ENCODE measurements at places on chromosomes 1 and 21.

- no peak for DNase-seq
Observed at GRCh38 chr1:172724765-172725613, 66.1 kb downstream of the FASLG start.

DNA sequence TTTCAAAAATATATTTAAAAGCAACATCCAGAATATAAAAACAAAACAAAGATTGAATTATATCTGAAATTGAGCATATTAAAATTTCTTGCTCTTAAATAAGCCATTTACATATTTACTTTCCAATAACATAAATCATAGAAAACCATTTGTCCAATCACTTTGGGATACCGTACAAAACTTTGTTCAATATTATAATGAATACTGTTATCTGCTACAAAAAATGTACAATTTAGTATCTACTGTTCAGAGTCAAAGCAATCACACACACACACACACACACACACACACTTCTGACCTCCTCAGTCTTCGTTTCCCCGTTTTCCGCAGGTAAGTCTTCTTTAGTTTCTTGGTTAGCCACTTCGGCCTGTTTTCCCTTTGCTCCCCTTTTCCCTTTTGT is 4.0 kb downstream of the HMGN1 start:
- no peak for DNase-seq

DNA sequence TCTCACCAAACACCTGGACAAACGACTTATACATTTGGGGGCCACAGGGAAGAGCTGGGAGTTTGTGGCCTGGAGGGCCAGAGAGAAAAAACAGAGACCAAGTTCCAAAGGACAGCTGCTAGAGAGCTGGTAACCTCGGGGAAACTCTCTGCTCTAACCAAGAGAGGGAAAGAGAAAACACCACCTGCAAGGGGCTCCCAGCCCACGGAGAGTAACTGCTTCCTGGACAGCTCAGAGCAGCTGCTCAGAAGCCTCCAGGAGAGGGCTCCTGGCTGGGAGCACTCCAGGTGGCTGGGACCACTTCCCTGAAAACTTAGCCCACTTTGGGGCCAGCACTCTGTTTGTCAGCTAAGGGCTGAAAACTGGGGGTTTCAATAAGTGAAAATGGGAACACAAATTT is 154.8 kb upstream of the GRIK3 start:
- no peak for DNase-seq

DNA sequence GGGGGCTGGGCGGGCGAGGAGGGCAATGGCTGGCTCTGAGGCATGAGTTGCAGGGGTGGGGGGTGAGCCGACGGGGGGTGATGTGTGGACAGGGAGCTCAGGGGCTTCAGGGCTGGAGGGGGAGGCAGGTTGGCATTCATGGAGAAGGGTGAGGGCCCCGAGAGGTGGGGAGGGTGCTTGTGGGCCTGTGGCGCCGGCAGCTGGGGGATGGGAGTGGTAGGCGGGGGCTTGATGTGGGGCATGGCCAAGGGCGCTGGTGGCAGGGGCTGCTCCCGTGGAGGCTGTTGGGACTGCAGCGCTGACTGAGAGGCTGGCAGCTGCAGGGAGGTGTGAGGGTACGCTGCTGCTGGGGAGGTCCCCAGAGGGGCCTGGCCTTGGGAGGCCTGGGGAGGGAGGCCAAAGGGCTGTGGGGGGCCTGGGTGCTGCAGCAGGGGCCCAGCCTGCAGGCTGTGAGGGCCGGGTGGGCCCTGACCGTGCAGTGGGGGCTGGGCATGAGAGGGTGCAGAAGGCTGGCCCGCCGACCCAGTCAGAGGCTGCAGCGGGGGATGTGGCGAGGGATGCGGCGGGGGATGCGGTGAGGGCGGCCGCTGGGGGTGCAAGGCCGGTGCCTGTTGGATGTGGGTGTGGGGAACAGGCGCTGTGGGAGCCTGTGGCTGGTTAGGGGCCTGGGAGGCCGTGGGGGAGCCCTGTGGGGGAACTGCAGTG is 42.7 kb downstream of the SLC45A1 start:
- no peak for DNase-seq

GRCh38 chr1:47849591-47850261 is 147.5 kb downstream of the TRABD2B start:
- no peak for DNase-seq

- no peak for DNase-seq
Observed at GRCh38 chr21:29078869-29079767, 5.7 kb upstream of the CCT8 start.

DNA sequence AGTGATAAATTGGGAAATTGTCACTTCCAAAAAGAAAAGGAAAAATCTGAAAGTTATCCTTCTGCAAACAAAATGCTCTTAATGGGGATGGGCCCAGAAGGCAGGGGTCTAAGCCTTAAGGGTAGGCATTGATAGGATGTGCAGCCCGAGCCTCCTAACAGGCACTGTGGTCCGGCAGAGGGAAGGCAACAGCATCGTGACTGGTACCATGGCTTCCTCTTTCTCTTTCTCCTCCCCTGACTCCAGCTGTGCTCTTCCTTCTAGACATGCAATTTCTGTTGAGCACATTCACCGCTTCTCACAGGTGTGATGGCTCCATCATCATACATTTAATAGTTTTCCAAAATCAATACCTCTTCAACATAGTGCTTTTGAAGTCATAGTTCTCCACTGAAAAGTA is 91.5 kb downstream of the SELENOF start:
- DNase-seq, result no peak

DNA sequence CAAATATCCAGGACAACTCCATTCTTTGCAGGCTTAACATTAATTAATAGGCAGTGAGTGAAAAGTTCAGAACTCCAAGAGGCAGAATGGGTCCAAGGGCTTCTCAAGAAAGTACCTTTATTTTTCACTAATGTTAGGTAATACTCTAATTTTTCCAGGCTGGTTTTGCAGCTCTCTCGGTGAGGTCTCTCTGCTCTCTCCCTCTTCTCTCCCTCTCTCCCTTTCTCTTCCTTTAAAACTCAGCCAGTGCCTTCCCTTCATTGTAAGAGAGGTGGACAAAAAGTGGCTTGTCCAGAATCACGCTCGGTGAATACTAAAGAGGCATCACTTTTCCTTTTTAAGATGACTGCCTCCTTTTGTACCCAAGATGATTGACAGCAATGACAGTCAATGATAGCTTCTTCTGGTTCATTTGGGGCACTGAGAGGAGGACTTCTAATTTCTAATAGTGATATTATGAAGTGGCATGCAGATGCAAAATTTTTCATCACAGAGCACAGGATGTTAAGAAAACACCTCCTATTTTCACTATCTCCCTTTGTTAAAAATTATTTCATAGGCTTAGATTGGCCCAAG is 1.3 kb upstream of the CHI3L1 start:
- DNase-seq, result no peak

DNA sequence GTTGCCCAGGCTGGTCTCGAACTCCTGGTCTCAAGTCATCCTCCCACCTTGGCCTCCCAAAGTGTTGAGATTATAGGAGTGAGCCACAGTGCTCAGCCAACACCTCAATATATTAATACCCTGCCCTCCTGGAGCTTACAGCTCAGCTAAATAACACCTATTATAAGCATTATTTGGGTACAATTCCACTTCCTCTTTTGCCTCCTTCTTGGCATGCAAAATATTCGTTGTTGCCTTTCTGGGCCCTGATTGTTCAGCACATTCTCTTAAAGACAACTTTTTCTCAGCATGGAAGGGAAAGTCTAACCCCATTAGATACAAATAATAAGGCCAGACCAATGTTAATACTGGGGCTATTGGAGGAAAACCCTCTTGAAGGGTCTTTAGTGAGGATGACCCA is 2.8 kb downstream of the PAQR7 start:
- no peak for DNase-seq

- no peak for DNase-seq
Observed at GRCh38 chr1:24277420-24278169, 41.6 kb upstream of the GRHL3 start.

- DNase-seq, result no peak
Observed at GRCh38 chr1:224054611-224055010, 59.3 kb upstream of the FBXO28 start.

GRCh38 chr1:232473324-232473723 is 156.6 kb downstream of the SIPA1L2 start:
- DNase-seq, result no peak

DNA sequence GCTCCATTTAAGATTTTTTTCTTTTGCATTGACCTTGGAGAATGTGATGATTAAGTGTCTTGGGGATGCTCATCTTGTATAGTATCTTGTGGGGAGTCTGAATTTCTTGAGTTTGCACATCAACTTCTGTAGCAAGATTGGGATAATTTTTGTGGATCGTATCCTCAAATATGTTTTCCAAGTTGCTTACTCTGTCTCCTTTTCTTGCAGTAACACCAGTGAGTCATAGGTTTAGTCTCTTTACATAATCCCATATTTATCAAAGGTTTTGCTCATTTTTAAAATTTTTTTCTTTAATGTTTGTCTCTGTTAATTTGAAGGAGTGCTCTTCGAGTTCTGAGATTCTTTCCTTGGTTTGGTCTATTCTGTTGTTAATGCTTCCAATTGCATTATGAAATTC is 41.7 kb upstream of the ANGPTL1 start:
- no peak for DNase-seq

- DNase-seq, result no peak
Observed at GRCh38 chr1:229046251-229046853, 224.6 kb upstream of the RAB4A start.

- DNase-seq, result no peak
Observed at GRCh38 chr1:11308699-11309224, 35.8 kb downstream of the UBIAD1 start.

- DNase-seq, result no peak
Observed at GRCh38 chr1:30014031-30014430, 709.4 kb downstream of the MATN1 start.

GRCh38 chr1:39275836-39276507 is 71.5 kb downstream of the MACF1 start:
- no peak for DNase-seq

DNA sequence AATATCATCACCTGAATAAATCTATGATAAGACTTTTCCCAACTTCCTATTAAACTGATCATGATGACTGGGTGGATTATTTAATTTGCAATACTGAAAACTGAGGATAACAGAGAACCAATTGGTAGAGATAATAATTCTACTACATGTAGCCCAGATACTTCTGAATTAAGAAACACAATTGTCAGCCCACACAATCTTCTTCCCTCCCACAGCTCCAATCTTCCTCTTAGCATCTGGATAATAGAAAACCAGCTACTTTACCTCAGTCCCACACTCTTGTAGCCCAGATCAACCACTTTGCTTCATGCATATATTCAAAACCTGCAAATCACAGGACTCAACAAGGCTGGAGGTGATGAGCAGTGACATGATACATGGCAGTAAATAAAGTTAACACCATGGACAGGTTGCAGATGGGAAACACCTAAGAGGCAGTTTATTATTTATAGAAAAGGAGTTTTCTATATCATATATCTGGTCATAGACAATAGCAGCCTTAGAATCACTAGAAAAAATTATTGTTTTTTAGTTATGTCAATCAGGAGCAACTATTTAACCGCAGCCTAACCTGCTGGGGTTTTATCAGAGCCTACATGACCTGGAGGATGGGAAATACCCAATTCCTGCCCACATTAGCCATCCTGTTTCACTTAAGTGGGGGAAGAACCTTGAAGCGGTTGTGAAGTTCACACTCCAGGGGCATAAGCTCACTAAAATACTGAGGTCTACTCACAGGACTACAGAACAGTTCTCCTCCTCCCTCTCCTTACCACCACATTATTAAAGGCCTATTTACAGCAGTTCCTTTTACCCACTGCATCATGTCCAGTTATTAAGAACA is 16.7 kb downstream of the FRRS1 start:
- DNase-seq, result no peak

- no peak for DNase-seq
Observed at GRCh38 chr21:24988941-24989340, 618.3 kb downstream of the MRPL39 start.

GRCh38 chr1:82587371-82587770 is 786.6 kb downstream of the ADGRL2 start:
- DNase-seq, result no peak

GRCh38 chr1:157517016-157517415 is 35.3 kb downstream of the FCRL5 start:
- no peak for DNase-seq

- no peak for DNase-seq
Observed at GRCh38 chr1:35660581-35661473, 19.5 kb upstream of the PSMB2 start.

DNA sequence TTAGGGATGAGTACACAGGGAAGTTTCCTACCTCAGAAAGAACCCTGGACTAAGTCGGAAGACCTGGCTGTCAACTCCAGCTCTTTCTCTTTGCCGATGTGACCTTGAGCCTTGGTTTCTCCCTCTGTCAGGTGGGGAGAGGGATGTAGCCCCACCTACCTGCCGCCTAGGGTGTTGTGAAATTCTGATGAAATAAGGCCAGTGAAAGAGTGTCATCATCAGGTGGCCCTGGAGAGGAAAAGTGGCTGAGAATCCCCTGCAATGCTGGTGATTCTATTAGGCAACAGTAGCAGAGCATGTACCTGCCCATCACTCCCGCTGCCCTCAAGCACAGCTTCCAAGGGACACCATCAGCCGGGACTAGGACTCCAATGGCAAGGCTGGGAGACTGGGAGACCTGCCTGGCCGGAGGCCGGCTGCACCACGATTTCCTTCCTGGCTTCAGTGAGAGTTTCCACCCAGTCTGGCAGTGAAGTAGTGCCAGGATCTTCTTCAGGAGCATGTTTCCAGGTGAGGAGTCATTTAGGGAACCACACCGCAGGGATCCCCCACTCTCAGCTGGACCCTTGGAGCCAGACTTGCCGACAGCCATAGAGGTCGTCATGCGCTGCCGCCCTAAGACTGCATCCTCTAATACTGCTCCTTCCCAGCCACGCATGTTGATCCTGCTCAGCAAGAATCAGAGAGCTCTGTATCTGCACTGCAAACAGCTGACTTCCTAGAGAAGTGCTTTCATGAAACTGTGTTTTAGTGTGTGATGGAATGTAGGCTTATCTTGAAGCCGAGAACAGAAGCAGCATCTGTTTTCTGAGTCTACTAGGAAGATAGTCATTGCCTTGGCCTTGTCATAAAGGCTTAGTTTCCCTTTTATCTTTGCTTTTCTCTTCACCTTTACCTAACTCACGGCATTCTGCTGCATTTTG is 88.0 kb upstream of the F3 start:
- DNase-seq, result no peak

GRCh38 chr1:9229549-9229948 is 5.0 kb upstream of the H6PD start:
- no peak for DNase-seq

DNA sequence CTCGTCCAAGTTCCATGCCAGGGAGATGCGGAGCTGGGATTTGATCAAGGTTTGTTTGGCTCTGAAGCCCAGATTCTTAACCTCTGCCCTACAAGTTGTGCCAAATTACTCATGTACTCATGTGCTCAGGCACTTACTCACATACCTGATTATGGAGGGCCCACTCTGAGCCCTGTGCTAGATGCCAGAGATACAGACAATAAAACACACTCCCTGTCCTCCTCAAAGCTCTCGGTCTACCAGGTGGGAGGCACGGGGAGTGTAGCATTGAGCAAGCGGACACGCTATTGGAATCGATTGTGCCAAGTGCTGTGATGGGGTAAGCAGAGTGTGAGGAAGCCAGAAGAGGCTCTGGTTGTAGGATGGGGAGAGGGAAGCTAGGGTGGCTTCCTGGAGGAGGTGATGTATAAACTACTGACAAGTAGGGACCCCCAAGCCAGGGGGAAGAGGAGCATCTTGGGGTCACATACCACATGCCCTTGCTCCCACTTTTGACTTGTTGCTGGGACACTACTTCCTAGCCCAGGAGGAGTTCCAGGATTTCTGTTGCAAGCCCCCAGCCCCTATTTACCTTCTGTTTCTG is 49.8 kb upstream of the IFNLR1 start:
- no peak for DNase-seq

Data from GM18507 (cell line).